AG09319 (cell line): ENCODE measurements at places on chromosomes 2 and 18.

DNA sequence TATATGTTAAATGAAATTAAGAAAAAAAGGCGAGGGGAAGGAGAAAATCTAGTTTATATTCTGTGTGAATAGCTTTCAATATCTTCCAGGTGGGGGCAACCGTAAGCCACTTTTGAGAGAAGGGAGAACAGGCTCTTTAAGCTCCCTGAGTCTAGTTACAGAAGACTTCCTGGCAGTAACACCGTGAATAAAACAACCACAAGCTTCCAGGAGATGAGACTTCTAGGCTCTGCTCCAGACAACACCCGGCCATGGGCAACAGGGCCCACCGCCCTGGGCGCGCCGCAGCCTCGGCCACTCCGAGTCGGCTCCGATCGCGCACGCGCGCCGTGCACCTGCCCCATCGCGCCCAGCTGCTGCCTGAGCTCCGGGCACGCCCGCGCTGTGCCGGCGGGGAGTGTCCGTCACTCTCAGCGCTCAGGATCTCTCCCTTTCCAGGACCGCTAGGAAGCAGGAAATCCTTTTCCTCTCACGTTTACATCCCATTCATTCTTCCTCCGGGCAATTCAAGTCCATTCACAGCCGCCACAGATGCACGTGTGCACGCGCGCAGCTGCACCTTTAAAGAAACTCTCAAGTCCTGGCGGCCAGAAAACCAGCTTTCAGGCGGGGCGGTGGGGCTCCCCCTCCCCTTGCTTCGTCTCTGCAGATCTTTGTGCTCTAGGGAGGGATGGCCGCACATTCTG is 19.4 kb upstream of the PAX3 start:
- no peak for DNase-seq

GRCh38 chr2:220148471-220149248 is 521.2 kb downstream of the SLC4A3 start:
- no peak for DNase-seq

DNA sequence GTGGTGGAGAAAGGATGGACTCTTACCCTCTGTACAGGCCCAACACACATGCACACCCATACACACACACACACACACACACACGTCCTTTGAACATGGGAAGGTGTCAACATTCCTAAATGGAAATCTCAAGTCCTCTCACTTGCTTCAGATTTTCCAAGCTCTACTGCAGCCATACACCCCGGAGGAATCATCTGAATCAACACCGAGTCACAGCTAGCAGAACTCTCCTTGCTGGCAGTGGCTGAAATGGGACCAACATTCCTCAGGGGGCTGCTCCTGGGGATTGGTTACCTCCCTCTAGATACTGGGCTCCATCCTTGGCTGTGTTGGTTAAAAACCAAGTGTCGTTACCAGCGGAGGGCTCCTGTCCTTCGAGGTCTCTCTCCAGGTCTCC is 112.7 kb downstream of the BCL11A start:
- no peak for DNase-seq

GRCh38 chr2:11017921-11018320 is 106.2 kb downstream of the KCNF1 start:
- DNase-seq = no peak

GRCh38 chr2:124834331-124834730 is 809.2 kb downstream of the CNTNAP5 start:
- no peak for DNase-seq

- DNase-seq = no peak
These were observed 7.2 kb upstream of the SPOPL start for GRCh38 chr2:138494265-138494966.

GRCh38 chr18:61910101-61910500 is 17.3 kb upstream of the RNF152 start:
- DNase-seq = no peak
